Posterior cingulate gyrus (tissue), 11 donors: ENCODE measurements at places on chromosomes 6 and 20.

DNA sequence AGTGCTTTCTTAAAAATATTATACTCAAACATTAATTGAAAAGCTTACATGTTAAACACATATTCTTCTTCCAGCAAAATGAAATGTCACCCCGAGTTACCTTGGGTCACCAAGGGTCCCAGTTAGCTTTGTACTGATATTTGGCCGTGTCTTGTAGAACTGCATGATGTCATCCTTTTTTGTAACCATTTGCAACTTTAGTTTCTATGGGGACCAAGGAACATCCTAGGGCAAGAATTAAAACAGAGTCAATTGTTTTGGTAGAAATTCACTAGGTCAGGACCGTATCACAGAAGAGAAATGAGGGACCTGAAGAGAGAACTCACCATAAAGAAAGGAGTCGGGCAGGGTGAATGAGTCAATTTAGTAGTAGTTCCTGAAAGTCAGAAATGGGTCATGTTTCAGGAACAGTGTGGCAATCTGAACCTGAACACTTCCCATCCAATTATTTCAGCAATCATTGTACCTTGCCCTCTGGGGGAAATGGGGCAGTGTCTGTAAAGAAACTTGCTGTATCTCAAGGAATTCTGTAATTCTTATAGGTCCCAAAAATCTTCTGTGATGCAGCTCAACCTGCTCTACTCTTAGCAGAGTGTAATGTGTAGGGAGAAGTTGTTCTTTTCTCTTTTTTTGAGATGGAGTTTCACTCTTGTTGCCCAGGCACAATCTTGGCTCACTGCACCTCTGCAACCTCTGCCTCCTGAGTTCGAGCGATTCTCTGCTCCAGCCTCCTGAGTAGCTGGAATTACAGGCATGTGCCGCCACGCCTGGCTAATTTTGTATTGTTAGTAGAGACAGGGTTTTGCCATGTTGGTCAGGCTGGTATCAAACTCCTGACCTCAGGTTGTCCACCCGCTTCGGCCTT, 5.3 kb upstream of the AKAP7 start:
- DNase-seq: no peak

DNA sequence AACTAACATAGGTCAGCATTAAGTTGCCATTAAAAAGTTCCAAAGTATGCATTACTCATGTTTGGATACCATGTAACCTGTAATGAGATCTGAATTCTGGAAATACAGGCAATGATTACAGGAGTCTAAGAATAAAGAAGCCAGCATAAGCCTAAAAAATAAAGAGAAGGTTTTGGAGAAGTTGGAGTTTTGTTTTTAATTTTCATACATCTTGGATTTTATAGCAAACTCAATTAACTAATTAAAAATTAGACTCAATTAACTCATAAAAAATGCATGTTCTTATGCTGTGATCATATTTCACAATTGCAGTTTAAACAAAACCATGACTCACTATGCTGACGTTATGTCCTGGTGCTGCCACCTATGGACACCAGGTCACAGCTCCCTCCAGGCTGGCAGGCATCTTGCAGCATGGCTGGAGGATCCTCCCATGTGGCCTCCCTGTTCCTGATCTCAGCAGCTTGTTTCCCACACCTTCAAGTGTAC, 648.8 kb upstream of the AGPAT4 start:
- peak; percentile 11 for DNase-seq

DNA sequence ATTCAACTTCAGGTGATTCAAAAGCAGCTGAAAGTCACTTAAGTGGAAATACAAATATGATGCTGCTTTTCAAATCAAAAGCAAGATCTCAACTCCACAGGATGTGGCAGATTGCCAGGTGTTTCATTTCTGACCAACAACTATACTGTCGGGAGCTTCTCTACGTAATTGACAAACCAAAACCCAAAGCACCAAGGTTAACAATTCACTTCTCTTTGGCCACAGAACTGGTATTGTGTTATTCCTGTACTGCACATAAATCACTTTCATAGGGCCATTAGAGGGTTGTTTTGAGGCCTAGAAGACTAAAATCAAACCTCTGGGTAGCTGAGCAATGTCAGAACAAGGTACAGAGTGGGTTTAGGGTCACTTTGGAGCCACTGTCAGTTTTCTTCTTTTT, 169.7 kb downstream of the HAO1 start:
- DNase-seq: no peak

DNA sequence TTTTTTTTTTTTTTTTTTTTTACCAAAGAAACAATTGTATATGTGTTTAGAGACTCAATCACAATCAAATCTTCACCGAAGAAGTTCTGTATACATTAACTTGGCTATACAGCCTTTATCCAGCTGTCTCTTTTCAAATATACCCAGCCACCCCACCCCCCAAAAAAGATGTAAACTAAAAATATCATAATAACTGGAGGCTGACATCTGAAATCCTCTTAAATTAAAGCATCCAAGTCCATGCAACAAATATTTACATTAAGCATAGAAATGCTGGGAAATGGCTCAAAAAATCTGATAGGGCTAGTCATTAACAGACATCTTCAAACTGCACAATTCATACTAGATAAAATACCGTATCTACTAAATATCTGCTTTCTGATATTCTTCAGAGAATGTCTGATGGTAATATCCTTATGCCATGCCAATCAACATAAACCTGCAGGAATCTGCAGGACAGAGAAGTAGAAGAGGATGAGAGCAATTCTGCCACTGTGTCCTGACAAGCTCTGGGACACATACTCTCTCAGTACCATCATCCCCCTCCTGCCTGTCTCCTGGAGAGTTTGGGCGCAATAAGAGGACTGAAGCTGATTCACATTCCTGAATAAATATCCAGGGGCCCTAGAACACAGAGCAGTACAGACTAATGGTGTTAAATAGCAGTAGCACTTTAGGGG, 152.4 kb downstream of the KIF6 start:
- no peak for DNase-seq

GRCh38 chr20:44187772-44188709, 1.1 kb upstream of the JPH2 start:
- no peak for DNase-seq

- no peak for DNase-seq
Observed at GRCh38 chr6:169825558-169826225, 74.3 kb downstream of the ERMARD start.

- DNase-seq: no peak
Observed at GRCh38 chr6:24412294-24412693, 9.6 kb downstream of the MRS2 start.

- DNase-seq: no peak
Observed at GRCh38 chr6:139295901-139296300, 4.1 kb upstream of the TXLNB start.
